ENCODE measurements at places on chromosomes 12 and 14.
A peak's percentile ranks its signal among the peaks of the same experiment; 100 is the strongest.

GRCh38 chr12:117836476-117836875 is 132.3 kb downstream of the KSR2 start:
- DNase-seq, result no peak

DNA sequence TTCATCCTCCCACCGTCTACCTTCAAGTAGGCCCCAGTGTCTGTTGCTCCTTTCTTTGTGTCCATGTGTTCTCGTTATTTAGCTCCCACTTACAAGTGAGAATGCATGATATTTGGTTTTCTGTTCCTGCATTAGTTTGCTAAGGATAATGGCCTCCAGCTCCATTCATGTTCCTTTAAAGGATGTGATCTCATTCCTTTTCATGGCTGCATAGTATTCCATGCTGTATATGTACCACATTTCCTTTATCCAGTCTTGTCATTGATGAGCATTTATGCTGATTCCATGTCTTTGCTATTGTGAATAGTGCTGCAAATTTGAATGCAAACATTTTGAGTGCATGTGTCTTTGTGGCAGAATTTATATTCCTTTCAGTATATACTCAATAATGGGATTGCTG is 259.6 kb upstream of the PELI2 start:
- DNase-seq, result no peak

DNA sequence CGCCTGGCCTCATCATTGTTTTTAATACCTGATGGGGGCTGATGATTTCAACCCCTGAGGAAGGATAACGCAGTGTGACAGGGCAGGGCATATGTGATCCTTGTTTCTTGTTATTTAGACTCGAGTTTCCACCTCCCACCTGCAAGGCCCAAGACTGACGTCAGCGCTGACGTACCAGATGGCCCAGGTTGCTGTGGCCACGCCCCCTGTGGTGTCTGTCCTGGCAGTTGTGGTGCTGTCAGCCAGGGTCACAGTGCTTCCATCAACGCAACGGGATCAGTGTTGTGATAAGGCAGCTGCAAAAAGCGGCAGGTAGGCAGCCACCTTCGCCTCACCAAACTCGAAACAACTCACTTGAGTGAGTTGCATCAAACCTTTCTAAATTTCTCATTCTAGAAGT is 18.4 kb downstream of the DDX51 start:
- DNase-seq, result no peak

GRCh38 chr12:6925540-6926279 is 2.0 kb upstream of the ATN1 start:
- DNase-seq, result peak; percentile 91

DNA sequence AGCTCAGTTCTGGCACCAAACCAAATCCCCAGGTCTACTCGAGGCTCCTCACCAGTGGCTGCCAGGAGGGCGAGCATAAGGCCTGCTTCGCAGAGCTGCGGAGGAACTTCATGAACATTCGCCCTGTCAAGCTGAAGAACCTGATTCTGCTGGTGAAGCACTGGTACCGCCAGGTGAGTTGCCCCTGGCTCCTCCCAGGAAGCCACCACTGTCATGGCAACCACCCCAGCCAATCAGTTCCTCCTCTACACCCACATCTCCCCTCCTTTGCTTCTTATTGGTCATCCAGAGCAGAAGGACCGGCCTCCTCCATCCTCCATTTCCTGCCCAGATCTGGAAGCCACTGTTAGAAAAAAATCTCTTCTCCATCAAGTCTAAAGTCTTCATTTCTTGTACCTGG is 17.2 kb upstream of the OAS2 start:
- no peak for DNase-seq

GRCh38 chr14:103948442-103948841 is 6.1 kb upstream of the RD3L start:
- DNase-seq, result no peak

DNA sequence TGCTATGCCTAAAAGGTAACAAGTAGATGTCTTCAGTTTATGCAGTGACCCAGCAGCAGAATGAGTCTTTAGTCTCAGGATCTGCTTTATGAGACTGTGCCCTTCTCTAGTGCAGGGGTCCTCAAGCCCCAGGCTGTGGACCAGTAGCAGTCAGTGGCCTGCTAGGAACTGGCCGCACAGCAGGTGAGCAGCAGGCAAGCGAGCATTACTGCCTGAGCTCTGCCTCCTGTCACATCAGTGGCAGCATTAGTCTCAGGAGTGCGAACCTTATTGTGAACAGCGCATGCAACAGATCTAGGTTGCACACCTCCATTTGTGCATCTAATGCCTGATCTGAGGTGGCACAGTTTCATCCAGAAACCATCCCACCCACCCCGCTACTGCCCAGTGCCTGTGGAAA is 38.4 kb downstream of the LRP6 start:
- DNase-seq, result no peak

- no peak for DNase-seq
Measured at GRCh38 chr14:91609161-91609560, 99.1 kb upstream of the PPP4R3A start.

- DNase-seq, result no peak
Measured at GRCh38 chr14:89365061-89365801, 51.8 kb downstream of the FOXN3 start.

- no peak for DNase-seq
Measured at GRCh38 chr12:19539836-19540235, 100.5 kb downstream of the AEBP2 start.

DNA sequence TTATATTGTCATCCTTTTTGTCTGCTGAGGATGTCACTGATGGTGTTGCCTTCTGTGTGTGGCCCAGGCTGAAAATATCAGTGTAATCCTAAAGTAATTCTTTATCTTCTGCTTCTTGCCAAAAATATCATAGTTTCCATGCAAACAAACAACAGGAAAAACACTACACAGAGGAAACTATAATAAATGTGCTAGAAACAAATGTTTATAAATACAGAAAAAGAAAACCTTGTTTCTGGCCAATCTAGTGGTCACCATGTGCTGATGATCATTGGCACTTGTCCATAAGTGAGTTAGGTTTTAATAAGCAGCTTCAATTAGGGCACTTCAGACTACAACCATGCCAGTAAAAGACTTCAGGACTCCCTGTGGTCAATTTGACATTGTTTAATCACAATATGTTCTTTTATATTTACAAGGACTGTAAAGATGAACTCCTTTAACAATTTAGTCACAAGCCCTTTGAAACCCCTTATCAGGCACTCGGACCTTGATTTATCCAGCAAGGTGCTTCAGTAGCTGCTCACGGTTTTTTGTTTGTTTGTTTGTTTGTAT is 124.8 kb downstream of the TMTC3 start:
- no peak for DNase-seq

- no peak for DNase-seq
Measured at GRCh38 chr14:82122655-82123054, 589.0 kb upstream of the SEL1L start.

DNA sequence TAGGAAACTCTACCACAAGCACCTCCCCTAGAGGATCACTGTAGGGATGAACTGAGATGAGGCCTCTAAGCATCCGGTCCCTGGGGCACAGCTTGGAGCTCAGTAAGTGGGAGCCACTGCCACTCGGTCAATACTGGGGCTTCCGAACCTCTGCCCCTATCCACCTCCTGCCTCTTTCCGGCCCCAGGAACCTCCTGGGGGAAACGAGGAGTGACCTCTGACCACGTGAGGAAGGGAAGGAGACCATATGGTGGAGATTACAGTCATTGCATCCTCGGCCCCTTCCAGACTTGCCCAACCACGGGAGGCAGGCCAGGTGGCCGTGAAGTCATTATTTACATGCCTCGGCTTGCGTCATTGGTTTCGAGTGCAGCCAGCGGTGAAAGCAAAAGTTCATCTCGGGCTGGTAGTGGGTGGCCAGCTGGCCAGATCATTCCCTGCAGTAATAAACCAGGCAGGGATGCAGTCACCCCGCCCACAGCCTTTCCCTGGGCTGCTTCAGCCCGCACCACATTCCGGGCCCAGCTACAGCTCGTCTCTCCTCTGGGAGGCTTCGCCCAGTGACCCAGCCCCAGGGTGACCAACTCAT is 65.4 kb downstream of the C14orf132 start:
- peak; percentile 99 for DNase-seq

DNA sequence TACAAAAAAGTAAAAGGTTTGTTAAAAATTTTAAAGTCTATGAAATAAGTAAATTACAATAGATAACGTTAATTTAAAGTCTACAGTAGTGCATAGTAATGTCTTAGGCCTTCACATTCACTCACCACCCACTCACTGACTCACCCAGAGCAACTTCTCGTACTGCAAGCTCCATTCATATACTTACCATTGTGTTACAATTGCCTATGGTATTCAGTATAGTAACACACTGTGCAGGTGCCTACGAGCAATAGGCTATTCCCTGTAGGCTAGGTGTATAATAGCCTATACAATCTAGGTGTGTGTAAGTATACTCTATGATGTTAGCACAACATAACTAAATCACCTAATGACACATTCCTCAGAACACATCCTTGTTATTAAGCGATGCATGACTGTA is 435.3 kb upstream of the TMTC1 start:
- DNase-seq, result peak; percentile 1

DNA sequence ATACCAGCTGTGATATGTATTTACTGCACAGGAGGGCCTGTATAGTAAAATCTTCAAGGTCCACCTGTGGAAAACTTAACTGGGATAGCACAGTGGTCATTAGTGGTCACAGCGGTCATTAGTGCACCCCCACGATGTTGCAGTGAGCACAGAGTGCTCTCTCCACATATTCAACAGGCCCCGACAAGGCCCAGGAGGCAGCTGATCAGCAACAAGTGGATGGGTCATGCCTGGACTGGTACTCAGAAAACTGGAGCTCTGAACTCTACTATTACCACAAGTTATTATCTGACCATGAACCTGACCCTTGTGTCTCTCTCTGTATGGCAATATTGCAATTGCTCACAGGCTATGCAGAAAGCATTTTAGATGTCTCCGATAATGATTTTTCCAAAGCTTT is 129.5 kb downstream of the SLC35F4 start:
- no peak for DNase-seq

DNA sequence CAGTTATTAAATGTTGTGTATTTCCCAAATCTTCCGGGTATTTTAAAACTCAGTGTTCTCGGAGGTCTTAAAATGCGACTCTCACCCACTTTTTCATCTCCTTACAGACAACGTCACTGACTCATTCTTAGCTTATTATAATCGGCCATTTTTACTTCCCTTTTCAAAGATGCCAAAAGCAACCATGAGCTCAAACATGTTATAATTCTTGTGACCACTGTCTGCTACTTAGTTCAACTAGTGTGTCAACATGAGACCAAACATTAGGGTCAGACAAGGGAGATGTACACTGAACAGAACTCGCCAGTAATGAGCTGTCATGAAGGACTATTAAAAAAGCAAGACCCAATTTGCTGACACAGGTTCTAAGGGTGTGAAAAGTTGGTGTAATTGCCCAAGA is 4.2 kb upstream of the GRIP1 start:
- no peak for DNase-seq

DNA sequence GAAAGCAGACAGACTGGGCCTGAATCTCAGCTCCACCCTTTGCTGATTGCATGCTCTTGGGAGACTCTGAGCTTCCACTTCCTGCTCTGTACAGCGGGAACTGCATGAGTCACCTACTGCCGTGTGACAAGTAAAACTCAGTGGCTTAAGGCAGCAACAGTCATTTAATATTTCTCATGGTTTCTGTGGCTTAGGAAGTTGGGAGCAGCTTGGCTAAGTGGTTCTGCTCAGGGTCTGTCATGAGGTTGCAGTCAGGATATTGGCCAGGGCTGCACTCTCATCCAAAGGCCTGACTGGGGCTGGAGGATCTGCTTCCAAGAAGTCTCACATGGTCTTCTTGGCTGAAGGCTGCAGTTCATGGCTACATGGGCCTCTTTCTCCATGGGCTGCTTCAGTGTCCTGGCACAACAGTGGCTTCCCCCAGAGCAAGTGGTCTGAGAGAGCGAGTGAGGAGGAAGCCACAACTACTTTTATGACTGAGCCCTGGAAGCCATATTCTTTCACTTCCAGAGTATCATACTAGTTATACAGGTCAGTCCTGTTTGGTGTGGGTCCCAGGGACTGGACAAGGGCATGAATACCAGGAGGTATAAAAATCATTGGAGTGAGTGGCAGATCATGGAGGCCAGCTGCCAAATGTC is 49.7 kb downstream of the FAM222A start:
- peak; percentile 77 for DNase-seq

DNA sequence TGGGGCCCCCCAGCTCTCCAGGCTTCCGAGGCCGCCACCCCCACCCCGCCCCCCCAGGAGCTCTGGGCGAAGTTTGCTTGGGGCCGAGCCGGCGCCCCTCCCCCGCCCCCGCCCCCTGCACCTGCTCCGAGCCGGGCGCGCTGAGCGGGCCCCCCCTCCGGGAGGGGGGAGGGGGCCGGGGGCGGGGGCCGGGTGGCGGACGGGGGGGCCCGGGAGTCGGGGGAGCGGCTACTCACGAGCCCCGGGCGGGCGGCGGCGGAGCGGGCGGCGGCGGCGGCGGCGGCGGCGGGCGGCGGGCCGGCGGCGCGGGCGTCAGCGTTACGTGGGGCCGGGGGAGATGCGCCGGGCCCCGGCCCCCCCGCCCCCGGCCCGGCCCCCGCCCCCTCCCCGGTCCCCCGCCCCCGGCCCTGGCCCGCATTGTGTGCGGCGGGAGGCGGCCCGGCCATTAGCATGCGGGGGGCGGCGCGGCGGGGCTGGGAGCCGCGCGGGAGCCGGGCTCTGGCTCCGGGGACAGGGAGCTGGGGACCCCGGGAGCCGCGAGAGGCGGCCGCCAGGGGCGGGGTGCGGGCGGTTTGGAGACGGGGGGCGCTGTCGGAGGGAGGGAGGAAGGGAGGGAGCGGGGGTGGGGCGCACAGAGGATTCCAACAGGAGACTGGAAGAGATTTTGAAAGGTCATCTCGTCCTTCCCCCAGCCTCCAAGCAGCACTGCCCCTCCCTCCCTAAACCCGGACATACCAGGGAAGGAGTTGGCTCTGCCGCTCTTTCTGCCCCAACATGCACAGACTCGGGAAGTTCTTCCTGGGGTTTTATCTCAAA is at the start of gene ZNF219:
Gene ZNF219, minus strand, starts transcription at position 580 of the 816 bp plus-strand sequence. CDS start 5,064 bp downstream, outside the sequence.
- peak; percentile 67 for DNase-seq

GRCh38 chr14:102594514-102595175 is 2.2 kb downstream of the RCOR1 start:
- peak; percentile 75 for DNase-seq

- peak; percentile 60 for DNase-seq
Measured at GRCh38 chr12:124588751-124589267, 21.4 kb upstream of the NCOR2 start.

DNA sequence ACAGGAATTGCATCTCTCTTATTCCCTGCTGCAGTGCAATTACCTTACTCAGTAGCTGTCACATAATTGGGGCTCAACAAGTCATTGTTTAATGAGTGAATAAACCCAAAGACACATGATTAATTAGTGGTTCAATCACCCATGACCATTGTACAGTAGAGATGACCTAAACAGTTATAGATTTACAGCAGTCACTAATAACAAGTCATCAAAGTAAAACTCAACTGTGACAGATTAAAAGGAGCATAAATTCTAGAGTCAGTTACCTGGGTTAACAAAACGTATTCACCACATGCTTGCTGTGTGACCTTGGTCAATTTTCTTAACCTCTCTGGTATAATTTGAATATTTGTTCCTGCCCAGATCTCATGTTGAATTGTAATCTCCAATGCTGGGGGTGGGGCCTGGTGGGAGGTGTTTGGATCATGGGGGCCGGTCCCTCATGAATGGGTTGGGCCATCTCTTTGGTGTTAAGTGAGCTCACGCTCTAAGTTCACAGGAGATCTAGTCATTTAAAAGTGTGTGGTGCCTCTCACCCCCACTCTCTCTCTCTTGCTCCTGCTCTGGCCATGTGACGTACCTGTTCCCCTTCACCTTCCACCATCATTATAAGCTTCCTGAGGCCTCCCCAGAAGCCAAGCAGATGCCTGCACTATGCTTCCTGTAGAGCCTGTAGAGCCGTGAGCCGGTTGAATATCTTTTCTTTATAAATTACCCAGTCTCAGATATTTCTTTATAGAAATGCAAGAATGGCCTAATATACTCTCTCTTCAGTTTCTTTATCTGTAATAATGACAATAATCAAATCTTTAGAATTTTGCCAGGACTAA is 141.9 kb upstream of the PLEKHG7 start:
- DNase-seq, result no peak

Data from EL (cell line).